EH (cell line): ENCODE measurements at places on chromosomes 3 and 15.

- peak; percentile 83 for DNase-seq
These were observed 966 bp upstream of the PKM start for GRCh38 chr15:72231833-72232478.

DNA sequence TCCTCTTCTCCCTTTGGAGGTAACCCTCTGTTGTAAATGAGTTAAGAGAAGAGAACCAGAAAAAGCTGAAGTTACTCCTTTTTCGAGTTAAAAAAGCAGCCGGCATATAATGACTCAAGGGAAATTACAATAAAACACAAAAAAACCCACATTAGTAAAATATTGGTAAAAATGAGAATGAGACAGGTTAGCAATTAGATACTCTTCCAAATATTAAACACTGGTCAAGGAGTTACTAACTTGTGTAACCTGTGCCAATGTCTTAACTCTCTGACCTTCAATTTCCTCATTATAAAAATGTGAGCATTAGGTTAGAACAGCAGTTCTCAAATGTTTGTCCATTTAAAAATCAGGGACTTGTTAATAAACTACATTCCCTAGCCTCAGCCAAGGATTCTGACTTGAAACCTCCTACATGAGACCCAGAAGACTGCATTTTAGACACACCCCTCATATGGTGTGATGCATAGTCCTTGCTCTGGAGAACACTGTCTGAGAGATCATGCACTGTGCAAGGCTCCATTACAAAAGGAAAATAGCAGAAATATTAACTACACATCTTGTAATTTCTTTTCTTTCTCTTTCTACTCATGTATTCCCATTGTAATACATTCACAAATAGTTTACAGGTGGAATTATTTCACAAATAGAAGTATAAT lies 42.7 kb upstream of the TOP2B start:
- no peak for DNase-seq

GRCh38 chr3:115689928-115690327 lies 66.6 kb downstream of the GAP43 start:
- no peak for DNase-seq

- DNase-seq, result peak; percentile 25
These were observed 58.3 kb downstream of the LARS2 start for GRCh38 chr3:45446706-45447105.

GRCh38 chr3:70488131-70488530 lies 175.7 kb upstream of the MDFIC2 start:
- DNase-seq, result peak; percentile 1

GRCh38 chr3:73504239-73504638 lies 120.5 kb downstream of the PDZRN3 start:
- peak; percentile 22 for DNase-seq
